Kidney epithelial cell (primary cell): ENCODE measurements at places on chromosomes 2 and 18. TPM values are rescaled to one million over a fixed set of nuclear protein-coding genes. Genes with fewer than 3 reads are reported as not detected.

Gene CACNB4
- 0.79 and 1.3 TPM in 2 replicates for total RNA-seq

Gene SPHKAP
- total RNA-seq, result 0.17 TPM in 1 of 2 replicates, not detected in the other

Gene ACVR1
- 22.4 and 22.5 TPM in 2 replicates for total RNA-seq

Gene GTF3C2
- total RNA-seq, result 53.1 and 54.9 TPM in 2 replicates

Gene CEP68
- total RNA-seq, result 5.2 and 7.5 TPM in 2 replicates

Gene PRKAG3
- total RNA-seq, result not detected in 2 replicates

Gene POTEI
- not detected in 2 replicates for total RNA-seq

Gene CABLES1
- 7.5 and 9.6 TPM in 2 replicates for total RNA-seq

Gene TTR
- total RNA-seq, result not detected in 2 replicates

Gene CHRND
- not detected in 2 replicates for total RNA-seq

Gene ZNF892
- 6.7 and 9.1 TPM in 2 replicates for total RNA-seq

Gene GCG
- total RNA-seq, result not detected in 2 replicates

Gene UCN
- total RNA-seq, result 1.6 and 1.7 TPM in 2 replicates

Gene BCL2
- total RNA-seq, result 5.2 and 8.4 TPM in 2 replicates
